HTR-8/SVneo (cell line): ENCODE measurements at places on chromosomes 4 and X.
A peak's percentile ranks its signal among the peaks of the same experiment; 100 is the strongest.

DNA sequence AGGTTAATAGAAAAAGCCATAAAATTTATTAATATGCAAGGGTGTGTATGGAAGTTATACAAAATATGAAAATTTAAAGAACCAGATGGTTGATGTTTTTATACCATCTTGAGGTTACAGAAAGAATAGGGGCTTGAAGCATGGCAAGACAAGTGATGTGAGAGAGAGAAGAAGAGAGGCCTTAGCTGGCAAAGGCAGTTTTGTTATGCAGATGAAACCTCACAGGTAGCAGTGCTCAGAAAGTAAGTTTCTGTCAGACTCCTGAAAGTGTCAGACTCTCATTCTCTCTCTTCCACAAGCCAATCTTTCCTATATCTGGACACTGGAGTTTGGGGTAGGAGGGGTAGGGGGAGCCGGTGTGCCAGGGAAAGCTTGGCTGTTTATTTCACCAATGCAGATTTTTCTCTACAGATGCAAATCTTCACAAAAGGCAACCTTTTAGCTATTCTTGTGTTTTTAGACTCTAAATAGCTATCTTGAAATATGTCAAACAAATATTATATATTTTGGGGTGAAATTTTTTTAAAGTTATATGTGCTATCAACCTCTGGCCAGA is 124.5 kb downstream of the CFAP299 start:
- no peak for DNase-seq

GRCh38 chr4:76407440-76408119 is 13.4 kb downstream of the CCDC158 start:
- no peak for DNase-seq

- DNase-seq = no peak
These were observed 237.3 kb downstream of the AR start for GRCh38 chrX:67781132-67781531.

- no peak for DNase-seq
These were observed 21.0 kb upstream of the RASGEF1B start for GRCh38 chr4:81492606-81493230.

DNA sequence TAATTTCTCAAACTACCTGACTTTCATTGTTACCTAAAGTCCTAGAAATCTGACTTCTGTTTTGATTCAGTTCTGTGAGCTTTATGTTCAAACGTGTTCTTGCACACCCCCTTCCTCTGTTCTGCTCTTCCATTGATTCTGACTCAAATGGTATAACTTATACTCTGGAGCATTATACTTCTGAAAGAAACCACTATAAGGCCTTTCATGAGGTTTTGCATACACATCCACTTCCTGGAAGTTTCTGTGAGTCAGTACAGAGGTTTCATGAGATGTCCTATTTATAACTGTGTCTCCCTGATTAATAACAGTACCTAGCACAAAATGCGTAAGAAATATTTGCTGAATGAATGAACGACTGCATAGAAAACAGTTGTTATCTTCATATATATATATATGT is 540.2 kb upstream of the CT83 start:
- no peak for DNase-seq

DNA sequence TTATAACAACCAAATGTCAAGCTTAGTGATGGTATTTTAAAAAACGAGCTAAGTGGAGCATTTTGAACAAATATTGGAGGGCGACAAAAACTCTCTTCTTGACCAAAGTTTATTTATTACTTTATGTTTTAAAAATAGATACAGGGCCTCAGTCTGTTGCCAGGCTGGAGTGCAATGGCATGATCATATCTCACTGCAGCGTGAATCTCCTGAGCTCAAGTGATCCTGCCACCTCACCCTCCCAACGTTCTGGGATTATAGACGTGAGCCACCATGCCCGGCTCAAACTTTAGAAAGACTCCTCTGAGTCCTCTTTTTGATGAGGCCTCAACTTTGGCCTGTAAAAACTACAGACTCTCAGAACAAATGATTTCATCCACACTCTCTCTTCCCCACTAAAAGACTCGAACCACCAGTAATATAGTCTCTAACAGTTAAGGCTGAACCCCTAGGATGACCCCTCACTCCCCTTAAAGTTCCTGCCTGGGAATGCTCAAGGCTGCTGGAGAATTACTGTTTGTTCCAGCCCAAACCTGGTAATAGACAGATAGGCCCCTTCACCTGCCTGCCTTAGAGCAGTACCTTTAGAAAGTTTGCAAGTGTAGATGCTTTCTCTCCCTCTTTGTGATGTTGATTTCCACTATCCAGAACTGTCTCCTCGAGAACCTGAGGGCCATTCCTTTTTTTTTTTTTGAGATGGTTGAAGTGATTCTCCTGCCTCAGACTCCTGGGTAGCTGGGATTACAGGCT is 55.3 kb upstream of the HPSE start:
- no peak for DNase-seq

- no peak for DNase-seq
These were observed 796 bp upstream of the ZNF141 start for GRCh38 chr4:336893-337142.

- DNase-seq = no peak
These were observed 189.9 kb downstream of the AASDH start for GRCh38 chr4:56197387-56197786.

DNA sequence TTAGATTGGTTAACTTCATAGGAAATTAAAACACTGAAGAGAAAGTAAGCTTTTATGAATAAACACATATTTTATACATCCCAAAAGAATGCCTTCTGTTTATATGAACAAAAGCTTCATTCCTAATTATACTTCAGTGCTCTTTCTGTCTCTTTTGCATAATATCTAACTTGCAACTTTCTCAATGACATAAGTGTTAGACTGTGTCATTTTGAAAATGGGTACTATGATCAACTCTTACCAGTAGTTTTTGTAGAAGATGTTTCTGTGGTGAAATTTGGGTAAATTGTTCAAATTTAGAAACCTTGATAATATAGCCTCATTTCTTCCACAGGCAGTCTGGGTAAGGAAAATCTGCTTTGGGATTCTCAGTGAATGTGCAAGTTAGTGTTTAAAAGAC is 991.4 kb downstream of the CCSER1 start:
- no peak for DNase-seq

DNA sequence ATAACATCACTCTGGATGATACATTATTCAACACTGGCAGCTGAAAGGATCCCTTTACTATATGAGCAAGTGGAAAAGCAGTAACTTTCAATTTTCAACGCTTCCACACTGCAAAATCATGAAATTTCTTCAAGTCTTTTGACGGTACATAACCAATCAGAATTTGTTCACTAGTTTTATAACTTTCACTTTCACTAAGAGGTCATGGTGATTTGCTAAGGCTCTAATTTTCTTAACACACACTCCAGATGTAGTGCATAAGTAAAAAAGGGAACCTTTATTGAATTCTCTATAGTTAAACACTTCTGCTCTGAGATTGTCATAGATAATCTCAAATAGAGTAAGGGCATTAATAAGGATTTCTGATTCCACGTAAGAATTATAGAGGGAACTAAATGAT is 4.1 kb downstream of the ARMCX2 start:
- DNase-seq = no peak

DNA sequence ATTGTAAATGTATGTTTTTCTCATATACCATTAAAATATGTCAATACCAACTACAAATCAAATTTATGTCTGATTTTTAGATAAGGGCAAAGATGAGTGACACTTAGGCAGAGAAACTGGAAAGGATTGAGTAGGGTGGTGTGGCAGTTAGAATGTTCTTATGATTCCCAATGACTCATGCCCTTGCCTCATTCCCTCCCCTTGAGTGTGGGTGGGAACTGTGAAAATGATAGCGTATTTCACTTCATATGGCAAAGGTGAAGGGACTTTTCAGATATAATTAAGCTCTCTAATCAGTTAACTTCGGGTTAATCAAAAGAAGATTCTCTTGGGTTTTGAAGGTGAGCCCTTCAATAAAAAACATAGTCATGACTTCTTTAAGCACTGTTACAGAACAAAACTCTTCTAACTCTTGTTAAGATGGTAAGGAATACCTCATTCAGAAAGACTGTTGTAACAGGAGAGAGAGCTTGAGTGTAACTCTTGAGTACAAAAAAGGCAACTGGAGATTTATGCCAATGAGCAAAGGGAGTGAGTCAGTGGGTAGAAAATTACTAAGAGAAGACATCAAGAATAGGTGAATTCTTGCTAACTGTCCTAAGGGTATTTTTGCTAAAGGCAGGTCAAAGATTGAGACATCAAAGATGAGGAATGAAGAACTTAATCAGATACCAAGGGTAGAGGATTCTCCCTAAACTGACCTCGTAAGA is 329.5 kb downstream of the KCTD8 start:
- peak; percentile 1 for DNase-seq

- no peak for DNase-seq
These were observed 141.7 kb upstream of the RAI2 start for GRCh38 chrX:18002791-18003190.

DNA sequence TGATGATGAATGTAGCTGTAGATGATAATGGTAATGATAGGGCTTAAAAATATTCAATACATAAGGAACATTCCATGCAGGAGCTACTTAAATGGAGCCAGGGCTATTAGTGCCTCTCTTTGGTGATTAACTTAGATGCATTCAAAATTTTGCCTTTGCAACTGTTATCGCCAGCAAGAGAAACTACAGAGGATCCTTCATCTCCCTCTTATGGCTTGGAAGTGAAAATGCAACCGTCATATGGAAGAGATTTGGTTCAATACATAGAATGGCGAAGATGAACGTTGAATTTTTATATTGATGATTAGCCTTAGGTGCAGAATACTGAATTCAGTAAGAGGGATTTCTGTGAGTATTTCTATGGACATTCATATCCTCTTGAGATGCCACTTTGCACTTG is 134.5 kb upstream of the NLGN4X start:
- DNase-seq = no peak

DNA sequence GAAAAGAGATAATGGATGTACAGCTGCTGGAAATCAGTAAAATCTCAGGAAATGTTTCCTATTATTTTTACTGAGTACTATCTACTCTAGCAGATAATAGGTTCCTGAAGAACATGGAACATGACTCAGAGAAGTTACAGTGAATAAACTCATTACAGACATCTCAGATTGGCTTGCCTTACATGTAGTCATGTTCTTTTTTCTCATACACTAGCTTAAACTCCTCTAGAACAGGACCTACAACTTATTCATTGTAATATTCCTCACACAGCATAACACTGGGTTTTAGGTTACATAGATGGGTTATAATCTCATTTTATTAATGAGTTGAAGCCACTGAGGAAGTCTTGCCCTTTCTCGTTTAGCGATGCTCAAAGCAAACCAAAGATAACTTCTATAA is 86.9 kb upstream of the BMP2K start:
- DNase-seq = no peak

DNA sequence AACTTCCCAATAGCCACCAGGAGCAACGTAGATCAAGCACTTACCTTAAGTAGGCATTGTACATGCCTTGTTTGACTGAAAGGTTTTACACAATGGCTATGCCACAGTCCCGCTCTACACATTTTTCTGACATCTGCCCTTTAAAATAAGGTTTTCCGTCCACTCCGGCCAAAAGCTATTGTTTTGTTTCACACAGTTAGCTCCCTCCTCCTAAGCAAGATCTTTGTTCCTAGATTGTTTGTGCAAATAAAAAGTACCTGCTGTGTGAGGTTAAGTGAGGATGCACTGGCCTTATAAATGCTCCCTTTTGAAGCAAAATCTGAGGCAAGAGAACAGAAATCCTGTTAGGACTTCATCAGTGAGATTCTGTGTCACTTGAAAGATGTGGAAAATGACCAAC is 11.8 kb downstream of the SCD5 start:
- no peak for DNase-seq

DNA sequence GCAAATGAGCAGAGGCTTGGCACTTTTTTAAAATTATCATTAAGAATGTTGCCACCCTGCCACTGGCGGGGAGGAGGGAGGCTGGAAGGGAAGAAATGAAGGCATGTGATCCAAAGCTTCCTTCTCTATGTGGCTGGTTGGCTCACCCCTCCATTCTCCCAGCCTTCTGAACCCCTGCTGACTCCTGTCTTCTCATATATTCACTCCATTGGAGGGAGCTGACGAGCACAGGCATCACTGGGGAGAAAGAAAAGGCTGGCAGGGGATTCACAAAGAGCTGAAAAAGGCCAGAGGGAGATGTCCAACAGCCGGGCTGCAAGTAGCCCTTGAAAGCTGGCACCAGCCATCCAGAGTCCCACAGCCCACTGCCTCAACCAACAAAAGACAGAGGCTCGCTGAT is 495.6 kb downstream of the BCOR start:
- no peak for DNase-seq

- peak; percentile 10 for DNase-seq
These were observed 1523.7 kb downstream of the ARAP2 start for GRCh38 chr4:34720571-34720970.

- DNase-seq = no peak
These were observed 6.3 kb downstream of the AWAT1 start for GRCh38 chrX:70240751-70241150.

DNA sequence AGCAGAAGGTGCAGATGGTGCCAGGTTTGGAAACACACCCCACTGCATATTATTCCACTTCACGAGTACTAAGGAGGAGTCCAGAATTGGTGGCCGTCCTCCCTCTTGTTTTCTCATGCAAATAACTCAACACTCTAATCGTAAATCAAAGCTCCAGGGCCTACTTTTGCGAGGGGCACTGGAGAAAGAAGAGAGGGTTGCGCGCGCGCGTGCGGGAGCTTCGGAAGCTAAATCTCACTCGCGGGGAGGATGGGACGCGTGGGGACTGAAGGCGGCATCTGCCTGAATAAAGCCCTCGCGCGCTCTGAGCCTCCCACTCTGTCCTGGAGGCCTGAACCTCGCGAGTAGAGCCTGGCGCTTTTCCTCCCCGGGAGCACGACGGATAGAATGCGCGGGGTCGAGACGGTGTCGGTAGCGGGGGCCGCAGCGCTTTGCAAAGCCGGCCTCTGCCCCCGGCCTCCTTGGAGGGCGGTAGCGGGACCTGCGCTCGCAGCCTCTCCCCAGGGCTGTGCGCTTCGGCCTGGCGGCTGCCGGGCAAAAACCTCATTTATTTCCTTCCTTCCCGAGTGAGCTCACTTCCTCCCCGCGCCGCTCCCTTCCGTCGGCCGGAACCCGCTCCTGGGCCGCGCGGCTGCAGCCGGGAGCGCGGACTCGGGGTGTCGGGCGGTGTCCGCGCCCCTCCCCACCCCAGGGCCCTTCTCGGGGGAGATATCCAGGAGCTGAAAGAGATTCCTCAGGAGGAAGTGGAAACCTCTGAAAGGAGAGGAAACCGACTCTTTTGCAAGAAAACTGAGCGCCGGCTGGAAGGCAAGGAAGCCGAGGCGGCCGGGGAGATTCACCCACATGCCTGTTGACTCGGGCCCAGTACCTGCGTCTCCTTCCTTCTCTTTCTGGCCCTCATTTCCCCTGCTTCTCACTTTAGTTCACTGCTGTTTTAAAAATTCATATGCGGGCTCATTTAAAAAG is 20.7 kb downstream of the HAND2 start:
- no peak for DNase-seq

DNA sequence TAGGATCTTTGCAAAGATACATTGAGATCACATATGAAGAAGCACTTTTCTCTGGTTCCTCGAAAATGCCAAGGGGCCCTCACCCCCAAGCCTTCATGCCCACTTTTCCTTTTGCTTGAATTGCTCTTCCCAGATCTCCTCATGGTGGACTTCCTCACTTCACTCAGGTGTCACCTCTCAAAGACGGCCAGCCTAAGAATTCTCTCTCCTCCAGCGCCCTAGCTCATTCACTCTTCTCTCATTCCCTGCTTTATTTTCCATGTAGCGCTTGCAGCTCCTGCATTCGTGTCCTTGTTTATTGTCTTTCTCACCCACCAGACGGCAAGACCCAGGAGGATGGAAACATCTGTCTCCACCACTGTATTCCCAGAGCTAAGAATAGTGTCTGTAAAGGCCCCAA is 32.9 kb downstream of the CCKAR start:
- DNase-seq = no peak

- DNase-seq = no peak
These were observed 77.2 kb downstream of the ATP10D start for GRCh38 chr4:47562297-47562696.

- DNase-seq = no peak
These were observed 111.7 kb upstream of the TAPT1 start for GRCh38 chr4:16337936-16338335.
